ENCODE measurements at places on chromosomes 7 and 10.

DNA sequence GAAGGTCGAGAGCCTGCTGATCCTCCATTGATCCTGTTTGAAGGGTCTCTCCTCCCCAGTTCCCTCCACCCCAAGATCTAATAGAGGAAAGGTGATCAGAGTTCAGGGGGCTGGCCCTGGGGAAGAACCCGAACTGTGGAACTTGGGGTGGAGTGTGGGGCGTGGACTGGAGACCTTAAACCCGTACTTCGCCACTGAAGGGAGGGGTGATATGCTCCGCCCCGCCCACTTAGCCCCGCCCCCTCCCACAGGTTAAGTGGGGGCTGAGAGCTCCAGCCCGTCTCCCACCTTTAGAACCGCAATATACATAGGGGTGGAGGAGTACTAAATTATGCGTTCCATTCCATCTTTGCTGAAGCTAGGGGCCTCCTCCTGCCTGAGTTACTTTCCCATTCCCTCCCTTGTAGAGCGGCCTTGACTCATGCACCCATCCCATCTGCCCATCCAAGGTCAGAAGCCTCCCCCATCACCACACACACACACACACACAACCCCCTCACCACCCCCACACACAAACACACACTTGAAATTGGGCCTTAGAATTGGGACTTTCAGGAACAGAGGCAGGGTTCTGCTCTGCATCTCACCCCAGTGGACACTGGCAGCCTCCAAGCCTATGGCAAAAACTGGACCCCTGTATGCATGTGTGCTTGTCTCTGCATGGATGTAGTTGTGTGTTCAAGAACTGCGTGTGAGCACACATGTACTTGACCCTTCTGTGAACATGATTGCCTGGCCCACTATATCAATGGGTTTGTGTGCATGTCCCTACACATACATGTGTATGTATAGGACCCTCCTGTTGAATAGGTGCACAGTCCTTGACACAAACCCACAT is 991 bp downstream of the SEMA4G start:
- no peak for DNase-seq

DNA sequence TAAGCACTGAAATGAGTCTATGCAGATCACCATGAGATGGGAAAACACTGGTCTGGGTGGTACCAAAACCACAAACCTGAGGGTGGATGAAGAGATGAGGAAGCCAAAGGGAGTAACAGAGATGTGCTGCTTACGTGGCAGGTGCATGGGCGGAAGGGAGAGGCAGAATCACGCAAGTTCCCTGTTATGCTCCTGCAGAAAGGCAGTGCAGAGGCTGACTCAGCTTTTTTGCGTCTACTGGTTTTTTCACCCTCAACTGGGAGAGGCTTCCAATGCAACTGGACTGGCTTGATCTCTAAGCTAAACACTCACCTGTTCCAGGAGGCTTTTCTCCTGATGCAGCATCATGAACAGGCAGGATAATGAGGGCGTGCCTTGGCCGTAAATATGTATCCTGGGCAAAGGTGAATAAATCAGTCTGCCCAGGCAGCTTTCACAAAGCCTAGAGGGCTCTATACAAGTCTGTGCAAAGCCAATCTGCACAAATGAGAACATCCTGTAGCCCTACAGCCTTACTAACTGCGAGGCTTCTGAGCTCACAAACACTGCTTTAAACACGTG is 95.4 kb upstream of the AFAP1L2 start:
- no peak for DNase-seq

GRCh38 chr7:46288861-46289260 is 367.8 kb upstream of the IGFBP3 start:
- no peak for DNase-seq

GRCh38 chr10:88707429-88708155 is 1.5 kb downstream of the LIPK start:
- no peak for DNase-seq

GRCh38 chr10:125983161-125983560 is 86.8 kb downstream of the FANK1 start:
- no peak for DNase-seq

DNA sequence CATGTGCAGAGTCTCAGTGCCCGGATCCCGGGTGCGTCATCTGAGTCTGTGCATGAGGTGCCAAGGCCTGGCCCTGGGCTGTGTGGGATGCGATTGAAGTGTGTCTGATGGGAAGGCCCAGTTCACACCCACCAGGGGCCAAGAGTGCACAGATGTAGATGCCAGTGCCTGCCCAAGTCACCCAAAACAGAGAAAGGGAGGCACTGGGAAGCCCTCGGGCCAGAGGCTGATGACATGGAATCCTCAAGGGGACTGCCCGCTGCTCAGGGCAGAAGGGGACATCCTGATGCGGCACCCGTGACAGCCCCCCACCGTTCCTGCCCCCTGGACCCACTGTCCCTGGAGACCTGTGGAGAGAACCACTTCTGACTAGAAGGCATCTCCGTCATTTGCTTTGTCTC is 72.2 kb upstream of the ZNF479 start:
- DNase-seq, result no peak

GRCh38 chr10:70232155-70232858 is 922 bp downstream of the PPA1 start:
- no peak for DNase-seq

- DNase-seq, result no peak
Measured at GRCh38 chr7:143299346-143299745, 11.2 kb downstream of the CASP2 start.

DNA sequence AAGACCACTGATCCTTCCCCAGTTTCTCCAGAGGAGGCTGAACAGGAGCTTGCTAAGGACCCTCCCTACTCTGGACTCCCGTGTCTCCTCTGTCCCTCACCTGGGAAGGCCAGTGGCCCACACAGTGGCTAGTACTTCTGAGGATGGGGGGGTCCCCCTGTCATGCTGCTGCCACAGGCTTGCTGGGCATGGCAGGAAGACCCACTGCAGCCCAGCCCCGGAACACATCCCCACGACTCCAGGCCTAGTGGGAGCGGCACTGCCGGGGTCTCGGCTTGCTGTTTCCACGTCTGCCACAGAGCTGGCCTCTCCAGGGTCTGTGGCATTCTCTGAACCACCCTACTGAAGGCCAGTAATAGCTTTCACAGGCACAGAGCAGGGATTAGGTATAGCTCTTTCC is 25.9 kb upstream of the NPFFR1 start:
- DNase-seq, result no peak

- DNase-seq, result no peak
Measured at GRCh38 chr10:59373071-59373470, 10.7 kb upstream of the FAM13C start.

- DNase-seq, result no peak
Measured at GRCh38 chr7:17130281-17131059, 168.0 kb upstream of the AHR start.

DNA sequence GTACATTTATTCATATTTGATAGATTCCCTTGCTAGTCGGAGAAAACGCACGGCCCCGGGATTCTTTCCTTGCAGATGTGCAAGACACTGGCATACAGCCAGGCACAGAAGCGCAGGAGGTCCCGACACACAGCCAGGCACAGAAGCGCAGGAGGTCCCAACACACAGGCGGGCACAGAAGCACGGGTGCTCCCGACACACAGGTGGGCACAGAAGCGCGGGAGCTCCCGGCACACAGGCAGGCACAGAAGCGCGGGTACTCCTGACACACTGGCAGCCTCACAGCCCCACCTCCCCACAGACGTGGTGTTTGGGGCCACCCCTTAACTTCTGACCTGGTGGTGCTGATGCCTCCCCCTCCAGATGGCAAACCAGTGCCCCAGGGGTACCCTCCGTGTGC is 237.3 kb downstream of the ZMYND11 start:
- no peak for DNase-seq

GRCh38 chr7:137304624-137305235 is 38.8 kb downstream of the PTN start:
- no peak for DNase-seq

DNA sequence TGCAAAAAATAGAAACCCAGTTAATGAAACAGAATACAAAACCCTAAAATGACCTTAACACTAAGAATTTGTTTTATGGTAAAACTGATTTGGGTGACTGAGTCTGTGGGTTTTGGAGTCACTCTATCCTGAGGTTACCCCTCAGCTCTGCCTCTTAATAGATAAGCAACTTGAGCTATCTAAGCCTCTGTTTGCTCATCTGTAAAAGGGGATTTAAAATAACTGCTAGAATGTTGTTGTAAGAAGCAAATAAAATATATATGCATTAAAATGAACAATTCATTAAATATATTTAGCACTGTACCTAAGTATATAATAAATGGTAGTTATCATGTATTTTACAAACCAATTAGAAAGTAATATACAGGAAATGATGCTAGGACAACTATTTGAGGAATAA is 115.4 kb downstream of the CABCOCO1 start:
- no peak for DNase-seq

- no peak for DNase-seq
Measured at GRCh38 chr10:98391578-98391991, 23.4 kb downstream of the PYROXD2 start.

GRCh38 chr10:79042639-79043411 is 25.9 kb upstream of the ZMIZ1 start:
- DNase-seq, result no peak

DNA sequence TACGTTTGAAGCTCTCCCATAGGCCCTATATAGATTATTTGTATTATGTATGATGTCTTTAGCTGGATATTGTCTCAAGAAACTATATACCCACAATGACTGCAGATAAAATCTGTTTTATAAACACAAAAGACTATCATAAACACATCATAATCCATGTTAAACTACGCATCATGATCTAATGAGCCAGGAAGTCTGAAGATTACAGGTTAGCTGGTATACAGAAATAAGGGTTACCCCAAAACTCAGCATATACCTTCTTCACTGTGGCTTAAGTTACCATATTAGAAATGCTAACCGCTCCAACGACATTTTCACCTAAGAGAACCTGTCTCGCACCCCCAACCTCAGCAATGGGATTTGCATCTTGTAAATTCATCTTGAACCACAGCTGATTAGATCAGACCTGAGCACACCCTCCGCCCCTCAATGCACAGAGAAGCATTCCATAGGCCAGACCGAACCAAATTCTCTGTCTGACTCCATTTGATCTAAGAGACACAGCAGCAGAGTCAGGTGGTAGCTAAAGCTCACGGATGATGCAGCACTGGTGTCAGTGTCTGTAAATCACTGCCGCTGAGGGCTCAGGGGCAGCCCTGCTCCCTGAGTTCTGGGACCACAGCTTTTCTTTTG is 124.9 kb downstream of the NPY start:
- no peak for DNase-seq

GRCh38 chr10:122316224-122316884 is 45.3 kb downstream of the BTBD16 start:
- no peak for DNase-seq

GRCh38 chr10:13969118-13969791 is 361.5 kb downstream of the FRMD4A start:
- no peak for DNase-seq
